ENCODE measurements at places on chromosomes 11 and 22. TPM values are rescaled to one million over a fixed set of nuclear protein-coding genes. Genes with fewer than 3 reads are reported as not detected.

The FOLR1 gene
- not detected for total RNA-seq

The MOGAT2 gene
- total RNA-seq = not detected

The TECTA gene
- 0.05 TPM for total RNA-seq

The NXPE4 gene
- total RNA-seq = not detected

The PRSS23 gene
- total RNA-seq = 410 TPM

The PRG2 gene
- total RNA-seq = not detected

The TH gene
- total RNA-seq = not detected

The ARSA gene
- total RNA-seq = 21.7 TPM

The C11orf16 gene
- not detected for total RNA-seq

The MAJIN gene
- not detected for total RNA-seq

The APOL3 gene
- total RNA-seq = not detected

The PICK1 gene
- 11.9 TPM for total RNA-seq

The ASCL2 gene
- not detected for total RNA-seq

The KLHL35 gene
- 0.63 TPM for total RNA-seq

The RTN4R gene
- 12.4 TPM for total RNA-seq

The MYOD1 gene
- total RNA-seq = not detected

The NDUFA6 gene
- total RNA-seq = 69.3 TPM

The NXPE1 gene
- not detected for total RNA-seq

The EXPH5 gene
- total RNA-seq = 0.03 TPM

The BCR gene
- 16.9 TPM for total RNA-seq

The OOSP1 gene
- total RNA-seq = not detected

The CCND1 gene
- 156 TPM for total RNA-seq
